ENCODE measurements at places on chromosomes 4 and X. TPM values are rescaled to one million over a fixed set of nuclear protein-coding genes. Genes with fewer than 3 reads are reported as not detected.

Gene CLGN
- not detected for total RNA-seq

- no peaks in the 10 kb centered on the region for H3K4me1 ChIP-seq
- H3K27me3 ChIP-seq = peaks cover 4% of the 10 kb centered on the region
- no peak overlapping the region for H3K4me3 ChIP-seq
- H3K36me3 ChIP-seq = no peaks in the 10 kb centered on the region
- DNase-seq = no peak
- H3K27ac ChIP-seq = no peak overlapping the region
These were observed 112.4 kb upstream of the TLR3 start for GRCh38 chr4:185956544-185956940.

Gene CXCL1
- not detected for total RNA-seq

DNA sequence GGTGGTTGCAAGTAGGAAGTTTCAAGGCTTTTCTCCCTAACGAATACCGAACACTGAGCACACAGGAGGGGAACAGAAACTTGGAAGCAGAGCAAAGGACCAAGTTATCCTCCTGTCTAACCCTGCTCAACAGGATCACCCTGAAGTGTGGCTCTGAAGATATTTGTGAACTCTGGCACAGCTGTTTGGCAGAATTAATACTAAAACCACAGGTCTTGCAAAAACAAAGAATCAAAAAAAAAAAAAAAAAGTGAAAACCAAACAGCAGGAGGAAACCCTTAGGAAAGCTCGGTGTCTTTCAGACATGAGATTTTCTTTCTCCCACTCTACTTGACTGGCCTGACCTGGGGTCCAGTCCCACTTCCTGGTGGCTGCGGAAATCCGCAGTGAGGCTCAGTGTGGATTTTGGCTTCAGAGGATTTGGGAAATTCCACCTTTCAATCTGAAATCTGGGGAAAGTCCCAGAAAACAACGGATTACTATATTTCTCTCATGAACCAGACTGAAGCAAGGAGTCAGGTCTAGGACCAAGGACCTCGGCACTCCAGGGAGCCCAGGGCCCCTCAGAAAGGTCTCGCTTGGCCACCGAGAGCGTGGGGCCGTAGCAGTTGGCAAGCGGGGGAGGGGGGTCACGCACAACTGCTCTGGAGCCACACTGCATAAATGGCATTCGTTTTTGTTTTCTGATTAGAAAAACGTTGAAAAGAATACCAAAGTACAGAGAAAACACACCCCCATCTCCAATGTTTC lies 867 bp downstream of the TIFA start:
- peak; percentile 39 for DNase-seq
- H3K36me3 ChIP-seq = peaks cover 40% of the 10 kb centered on the region
- peak overlapping the region; percentile 94 for H3K4me3 ChIP-seq
- peaks cover 69% of the 10 kb centered on the region for H3K4me1 ChIP-seq
- no peaks in the 10 kb centered on the region for H3K27me3 ChIP-seq
- H3K27ac ChIP-seq = peak overlapping the region; percentile 97

Gene SRPX
- total RNA-seq = 0.24 TPM

GRCh38 chr4:39235021-39235420 lies 52.7 kb downstream of the WDR19 start:
- H3K27ac ChIP-seq = no peak overlapping the region
- H3K27me3 ChIP-seq = no peaks in the 10 kb centered on the region
- peaks cover 15% of the 10 kb centered on the region for H3K36me3 ChIP-seq
- H3K4me1 ChIP-seq = no peaks in the 10 kb centered on the region
- H3K4me3 ChIP-seq = no peak overlapping the region

- H3K36me3 ChIP-seq = peaks cover 20% of the 10 kb centered on the region
- peak; percentile 50 for DNase-seq
- H3K27me3 ChIP-seq = no peaks in the 10 kb centered on the region
- H3K4me1 ChIP-seq = peaks cover 37% of the 10 kb centered on the region
- no peak overlapping the region for H3K4me3 ChIP-seq
These were observed 118.6 kb downstream of the PTTG2 start for GRCh38 chr4:38078590-38079421.

- H3K4me1 ChIP-seq = no peaks in the 10 kb centered on the region
- H3K4me3 ChIP-seq = no peak overlapping the region
- no peak for DNase-seq
- peaks cover 6% of the 10 kb centered on the region for H3K27me3 ChIP-seq
- H3K36me3 ChIP-seq = no peaks in the 10 kb centered on the region
These were observed 12.6 kb downstream of the BEX1 start for GRCh38 chrX:103051260-103051789.

Gene F8A1
- total RNA-seq = 42.9 TPM

DNA sequence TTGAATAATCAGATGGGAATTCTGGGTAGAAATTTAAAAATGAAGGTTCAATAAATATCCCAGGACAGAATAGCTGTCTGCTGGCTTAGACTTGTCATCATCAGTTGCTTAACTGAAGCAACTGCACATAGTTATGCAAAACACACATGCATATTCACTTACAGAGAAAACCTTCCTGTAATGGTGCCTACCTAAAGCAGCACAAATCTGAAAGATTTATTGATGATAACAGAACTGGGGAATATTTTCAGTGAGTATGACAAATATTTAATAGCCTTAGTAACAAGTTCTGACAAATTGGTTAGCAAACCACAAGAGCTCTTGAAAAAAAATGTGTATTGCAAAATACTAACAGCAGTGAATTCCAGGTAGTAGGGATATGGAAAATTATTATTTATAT lies 606.8 kb upstream of the BOD1L1 start:
- peaks cover 5% of the 10 kb centered on the region for H3K27me3 ChIP-seq
- no peaks in the 10 kb centered on the region for H3K36me3 ChIP-seq
- H3K4me1 ChIP-seq = no peaks in the 10 kb centered on the region
- DNase-seq = no peak
- H3K4me3 ChIP-seq = no peak overlapping the region

- no peak overlapping the region for H3K27ac ChIP-seq
- H3K4me3 ChIP-seq = no peak overlapping the region
- no peak for DNase-seq
- H3K4me1 ChIP-seq = no peaks in the 10 kb centered on the region
These were observed 47.9 kb downstream of the COX18 start for GRCh38 chr4:73021634-73022033.

Gene LAMP2
- total RNA-seq = 38.5 TPM
